ENCODE measurements at places on chromosomes 5 and 9.
A peak's percentile ranks its signal among the peaks of the same experiment; 100 is the strongest.

DNA sequence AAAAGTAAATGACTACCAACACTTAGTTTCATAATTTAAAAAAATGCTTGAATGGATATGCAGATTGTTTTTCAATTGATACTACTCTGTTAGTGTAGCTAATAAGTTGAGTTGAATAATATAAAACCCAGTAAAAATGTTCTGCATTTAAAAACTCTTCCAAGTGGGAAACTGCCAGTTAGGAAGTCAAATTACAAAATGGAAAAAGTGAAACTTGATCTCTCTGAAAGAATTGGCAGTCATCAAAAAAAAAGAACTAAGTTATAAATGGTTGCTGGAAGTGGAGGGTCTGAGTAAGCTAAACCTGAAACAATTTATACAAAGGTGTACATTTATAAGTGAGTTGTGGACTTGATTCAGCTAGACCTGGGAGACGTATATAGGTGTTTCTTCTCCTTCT is 52.4 kb downstream of the VCAN start:
- no peak for ATAC-seq

GRCh38 chr5:57703721-57704120 is 221.1 kb upstream of the ACTBL2 start:
- ATAC-seq, result no peak

- no peak for ATAC-seq
Observed at GRCh38 chr5:82205005-82205404, 73.1 kb downstream of the RPS23 start.

DNA sequence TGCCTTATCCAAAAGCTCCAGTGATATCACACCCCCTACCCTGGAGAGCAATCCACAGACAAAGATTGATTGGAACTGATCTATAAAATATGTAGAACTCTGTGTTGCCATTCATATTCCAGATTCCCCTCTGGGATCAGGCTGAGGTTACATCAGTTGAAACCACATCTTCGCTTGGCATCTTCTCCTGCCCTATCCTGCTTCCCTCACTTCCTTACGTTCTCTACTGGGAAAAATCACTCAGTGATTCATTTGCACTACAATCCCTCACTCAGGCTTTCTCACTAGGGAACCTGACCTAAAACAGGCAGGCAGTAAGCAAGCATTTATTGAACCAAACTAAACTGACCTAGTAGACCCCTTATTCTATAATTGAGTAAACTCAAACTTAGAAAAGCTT is 111.7 kb downstream of the ESM1 start:
- no peak for ATAC-seq

- ATAC-seq, result peak; percentile 34
Observed at GRCh38 chr5:98772415-98773213, 849 bp upstream of the RGMB start.

GRCh38 chr5:180787711-180788431 is 14.7 kb downstream of the MGAT1 start:
- no peak for ATAC-seq

GRCh38 chr5:23405316-23406068 is 101.9 kb upstream of the PRDM9 start:
- ATAC-seq, result no peak

GRCh38 chr5:140240987-140241706 is 61.8 kb downstream of the PFDN1 start:
- no peak for ATAC-seq

- no peak for ATAC-seq
Observed at GRCh38 chr9:137807721-137808703, 69.6 kb upstream of the CACNA1B start.

GRCh38 chr9:8070779-8071444 is 271.3 kb upstream of the DMAC1 start:
- ATAC-seq, result no peak

DNA sequence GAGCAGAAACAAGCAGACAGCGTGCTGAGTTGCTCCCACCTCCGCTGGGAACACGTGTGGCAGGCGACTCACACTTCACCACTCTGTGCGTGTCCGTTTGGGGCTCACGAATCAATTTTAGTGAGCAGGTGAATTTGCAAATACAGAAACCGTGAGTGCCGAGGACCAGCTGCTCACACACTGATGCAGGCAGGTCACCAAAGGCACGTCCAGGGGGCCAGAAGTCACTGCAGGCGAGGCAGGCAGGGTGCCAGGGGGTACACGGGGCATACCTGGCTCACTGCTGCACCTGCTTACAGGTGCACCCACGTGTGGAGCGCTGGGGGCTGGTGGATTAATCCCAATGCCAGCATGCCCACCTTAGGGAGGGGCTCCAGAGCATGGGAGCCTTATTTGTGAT is 68.8 kb downstream of the ZNF354C start:
- ATAC-seq, result no peak

- ATAC-seq, result no peak
Observed at GRCh38 chr5:14125262-14125661, 17.9 kb upstream of the TRIO start.

DNA sequence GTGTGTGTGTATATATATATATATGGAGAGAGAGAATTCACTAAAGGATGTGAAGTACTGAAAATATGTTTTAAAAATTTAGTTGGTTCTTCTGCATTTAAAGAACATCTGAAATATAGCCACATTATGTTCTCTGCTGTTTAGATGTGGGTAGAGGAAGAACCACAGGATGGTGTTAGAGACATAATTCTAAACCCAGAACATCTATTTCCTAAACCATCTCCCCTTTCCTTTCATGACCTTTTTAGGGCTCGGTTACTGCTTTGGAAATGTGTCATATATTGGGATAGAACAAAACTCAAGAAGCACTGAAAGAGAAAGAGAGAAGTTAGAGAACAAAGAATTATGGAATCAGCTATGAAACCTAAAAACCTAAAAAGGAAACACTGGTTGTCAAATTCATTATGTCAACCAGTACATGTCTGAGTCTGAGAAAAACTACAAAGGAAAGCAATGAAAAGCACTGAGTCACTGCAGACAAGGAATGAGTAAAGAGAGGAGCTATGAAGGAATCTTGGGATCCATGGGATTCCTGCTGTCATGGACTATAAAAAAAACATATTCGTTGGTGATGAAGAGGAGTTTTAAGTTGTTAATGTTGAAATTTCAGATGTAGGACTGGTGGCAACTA is 28.4 kb downstream of the SLC12A2 start:
- no peak for ATAC-seq

DNA sequence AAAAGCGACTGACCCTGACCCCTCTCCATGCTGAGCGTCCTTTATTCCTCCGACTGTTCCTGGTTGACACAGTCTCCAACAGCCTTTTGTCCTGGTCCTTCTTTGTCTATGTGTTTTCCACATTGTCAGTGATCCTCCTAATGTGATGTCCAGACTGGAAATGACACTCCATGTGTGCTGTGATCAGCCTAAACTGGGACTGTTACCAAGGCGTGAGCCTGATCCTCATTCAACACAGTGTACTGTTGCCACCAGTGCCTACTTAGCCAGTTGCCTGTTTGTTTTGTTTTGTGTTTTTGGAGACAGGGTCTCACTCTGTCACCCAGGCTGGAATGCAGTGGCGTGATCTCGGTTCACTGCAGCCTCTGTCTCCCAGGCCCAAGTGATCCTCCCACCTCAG is 192.1 kb downstream of the GOLPH3 start:
- ATAC-seq, result no peak

DNA sequence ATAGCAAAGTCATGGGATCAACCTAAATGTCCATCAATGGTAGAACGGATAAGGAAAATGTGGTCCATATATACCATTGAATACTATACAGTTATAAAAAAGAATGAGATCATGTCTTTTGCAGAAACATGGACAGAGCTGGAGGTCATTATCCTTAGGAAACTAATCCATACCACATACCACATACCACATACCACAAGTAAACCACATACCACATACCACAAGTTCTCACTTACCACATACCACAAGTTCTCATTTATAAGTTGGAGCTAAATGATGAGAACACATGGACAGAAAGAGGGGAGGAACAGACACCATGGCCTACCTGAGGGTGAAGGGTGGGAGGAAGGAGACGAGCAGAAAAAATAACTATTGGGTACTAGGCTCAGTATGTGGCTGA is 154.6 kb upstream of the GHR start:
- no peak for ATAC-seq
